ENCODE measurements at places on chromosomes 16 and 17.

- H3K27ac ChIP-seq: no peak overlapping the region
- no peak overlapping the region for H3K4me3 ChIP-seq
- no peaks in the 10 kb centered on the region for H3K4me1 ChIP-seq
- no peak for DNase-seq
These were observed 71.9 kb downstream of the SDR42E1 start for GRCh38 chr16:81939164-81940056.

- H3K36me3 ChIP-seq: no peaks in the 10 kb centered on the region
- DNase-seq: no peak
- no peaks in the 10 kb centered on the region for H3K27me3 ChIP-seq
- H3K4me3 ChIP-seq: no peak overlapping the region
These were observed 6.8 kb downstream of the FAM83G start for GRCh38 chr17:18997650-18998196.

GRCh38 chr17:70084476-70084875 is 9.5 kb downstream of the KCNJ16 start:
- H3K36me3 ChIP-seq: no peaks in the 10 kb centered on the region
- H3K27ac ChIP-seq: no peak overlapping the region
- no peak overlapping the region for H3K4me3 ChIP-seq

- H3K27me3 ChIP-seq: no peaks in the 10 kb centered on the region
- H3K27ac ChIP-seq: no peak overlapping the region
- no peak overlapping the region for H3K4me3 ChIP-seq
These were observed 15.0 kb downstream of the HASPIN start for GRCh38 chr17:3738562-3739295.

GRCh38 chr16:73149334-73149733 is 101.4 kb upstream of the ZFHX3 start:
- H3K27me3 ChIP-seq: no peaks in the 10 kb centered on the region
- no peak overlapping the region for H3K4me3 ChIP-seq
- H3K4me1 ChIP-seq: no peaks in the 10 kb centered on the region
- no peaks in the 10 kb centered on the region for H3K36me3 ChIP-seq
- no peak for DNase-seq

DNA sequence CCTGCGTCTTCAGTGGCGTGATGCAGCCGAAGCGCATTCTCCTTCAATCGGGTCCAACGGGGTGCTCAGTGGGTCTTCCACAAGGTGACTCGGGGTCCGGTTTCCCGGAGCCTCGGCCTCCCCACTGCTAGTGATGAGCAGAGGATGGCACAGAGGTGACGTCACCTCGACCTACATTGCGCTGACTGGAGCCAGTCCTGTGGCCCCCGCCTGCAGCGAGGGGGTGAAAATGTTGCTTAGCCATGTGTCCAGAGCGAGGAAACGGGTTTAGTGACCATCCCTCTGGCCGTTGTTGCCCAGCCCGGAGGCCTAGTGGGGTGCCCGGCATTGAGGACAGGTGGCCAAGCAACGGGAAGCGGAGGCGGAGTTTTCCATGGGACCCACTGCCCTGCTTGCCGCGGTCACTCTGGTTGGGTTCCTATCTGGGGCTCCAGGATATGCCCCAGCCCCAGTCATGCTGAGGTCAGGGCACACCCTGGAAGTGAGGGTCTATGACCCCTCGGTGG is 190.6 kb upstream of the CIBAR2 start:
- no peak overlapping the region for H3K4me3 ChIP-seq
- H3K4me1 ChIP-seq: peaks cover 51% of the 10 kb centered on the region
- H3K27me3 ChIP-seq: no peaks in the 10 kb centered on the region
- no peaks in the 10 kb centered on the region for H3K36me3 ChIP-seq
- DNase-seq: no peak

Measured in vagina (tissue), 2 donors.